ENCODE measurements at places on chromosomes 4 and X.

GRCh38 chrX:80021621-80022020 lies 7.1 kb downstream of the TBX22 start:
- no peak for DNase-seq

GRCh38 chrX:39813631-39814277 lies 284.0 kb downstream of the BCOR start:
- no peak for DNase-seq

- no peak for DNase-seq
Measured at GRCh38 chrX:53072418-53073114, 9.6 kb upstream of the TSPYL2 start.

- DNase-seq = no peak
Measured at GRCh38 chrX:71543316-71543715, 10.4 kb downstream of the OGT start.

DNA sequence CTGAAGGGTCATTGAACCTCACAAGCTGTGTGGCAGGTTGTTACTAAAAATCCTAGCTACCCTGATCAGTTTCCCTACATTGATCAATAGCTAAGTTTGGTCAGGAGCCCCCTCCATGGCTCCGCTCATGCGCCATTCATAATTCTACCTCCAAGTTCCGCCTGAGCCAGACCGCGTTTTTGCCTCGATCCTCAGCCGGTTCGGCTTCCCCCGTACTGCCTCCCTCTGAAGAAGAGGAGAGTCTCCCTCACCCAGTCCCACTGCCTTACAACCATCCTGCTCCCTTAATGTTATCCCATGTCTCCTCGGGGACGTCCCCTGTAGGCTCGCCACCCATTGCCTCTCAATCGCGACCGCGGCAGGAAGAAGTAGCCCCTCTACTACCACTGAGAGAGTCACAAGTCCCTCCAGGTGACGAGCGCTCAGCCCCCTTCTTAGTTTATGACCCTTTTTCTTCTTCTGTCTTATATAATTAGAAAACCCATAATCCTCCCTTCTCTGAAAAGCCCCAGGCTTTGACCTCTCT lies 158.2 kb downstream of the DEFB131A start:
- DNase-seq = no peak

DNA sequence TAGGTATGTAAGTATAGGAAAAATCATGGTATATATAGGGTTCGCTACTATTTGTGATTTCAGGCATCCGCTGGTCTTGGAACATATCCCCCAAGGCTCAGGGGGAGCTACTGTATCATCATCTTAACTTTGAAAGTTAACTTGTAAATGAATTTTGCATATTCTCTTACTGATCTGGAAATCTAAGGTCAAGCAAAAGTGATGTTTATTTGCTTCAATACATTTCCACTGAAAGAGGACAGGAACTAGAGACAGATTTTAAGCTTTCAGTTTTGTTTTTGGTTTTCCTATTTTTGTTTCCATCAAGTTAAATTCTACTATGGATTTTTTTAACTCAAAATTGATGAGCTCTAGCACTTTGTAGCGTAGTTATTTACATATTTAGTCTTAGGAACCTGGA lies 56.2 kb downstream of the NAF1 start:
- DNase-seq = no peak

DNA sequence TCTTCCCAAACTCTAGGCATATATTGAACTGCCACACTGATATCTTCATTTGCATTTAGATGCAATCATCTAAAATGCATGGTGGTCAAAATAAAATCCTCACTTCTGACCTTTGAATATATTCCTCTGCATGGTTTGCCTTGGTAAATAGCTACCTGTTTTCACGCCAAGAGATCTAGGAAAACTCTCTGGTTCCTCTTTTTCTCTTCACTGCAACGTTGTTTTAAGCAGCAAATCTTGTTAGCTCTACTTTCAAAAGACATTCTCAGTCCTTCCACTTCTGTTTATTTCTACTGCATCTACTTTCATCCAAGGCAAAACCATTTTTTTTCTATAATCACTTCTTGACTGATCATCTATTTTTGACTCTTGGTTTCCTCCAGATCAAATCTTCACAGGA lies 1001.6 kb upstream of the GRID2 start:
- no peak for DNase-seq

Data from CD4-positive, alpha-beta T cell treated with Interleukin-1 beta for 1 hour (primary cell).